Stimulated activated CD4-positive, alpha-beta T cell treated with anti-CD3 and anti-CD28 coated beads, Interleukin-12 subunit alpha, Interleukin-12 subunit beta, amount 100 ng/mL, for 48 hours (primary cell): ENCODE measurements at places on chromosomes 13 and 19.
A peak's percentile ranks its signal among the peaks of the same experiment; 100 is the strongest.

- DNase-seq = peak; percentile 86
Measured at GRCh38 chr19:29671393-29672160, 6.3 kb downstream of the PLEKHF1 start.

DNA sequence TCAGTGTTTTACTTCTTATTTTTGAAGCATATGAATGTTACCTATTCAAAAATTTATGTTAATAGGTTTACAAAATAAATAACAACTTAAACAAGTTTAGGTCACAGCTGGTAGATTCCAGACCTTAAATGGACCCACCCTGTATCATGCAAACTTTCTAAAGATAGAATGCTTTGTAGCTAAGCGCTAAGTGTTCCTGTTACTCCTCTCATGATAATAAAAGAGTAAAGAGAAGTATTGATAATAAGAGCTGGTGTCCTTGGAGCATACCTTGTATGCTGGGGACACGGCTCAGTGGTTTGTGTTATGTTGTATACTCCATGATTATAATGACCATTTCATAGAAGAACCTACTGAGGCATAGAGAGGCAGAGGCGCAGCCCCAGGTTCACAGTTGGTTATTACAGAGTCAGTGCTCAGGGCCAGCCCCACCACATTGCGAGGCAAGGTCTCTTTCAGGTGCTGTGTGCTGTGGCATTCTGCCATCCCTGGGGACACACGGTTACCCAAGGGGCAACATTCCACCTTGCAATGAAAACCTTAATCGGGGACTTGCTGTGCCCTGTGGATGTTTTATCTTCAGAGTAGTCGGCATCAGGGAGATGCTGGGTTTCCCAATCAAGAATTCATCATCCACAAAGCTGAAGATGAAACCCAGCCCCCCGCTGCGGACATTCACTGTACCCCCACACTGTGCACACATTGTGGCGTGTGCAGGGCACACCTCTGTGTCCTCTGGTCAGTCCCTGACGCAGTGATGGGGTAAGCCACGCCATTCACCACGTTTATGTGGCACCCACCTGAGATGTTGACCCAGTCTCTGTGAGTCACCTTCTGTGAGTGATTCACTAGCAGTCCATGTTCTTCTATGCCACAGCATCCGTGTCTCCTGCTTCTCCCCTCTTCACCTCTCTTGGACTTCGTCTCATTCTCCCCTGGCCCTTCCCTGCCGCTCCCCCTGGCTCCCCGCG is 186.7 kb downstream of the COL4A1 start:
- DNase-seq = no peak

- no peak for DNase-seq
Measured at GRCh38 chr13:106690779-106691178, 122.8 kb upstream of the ARGLU1 start.

DNA sequence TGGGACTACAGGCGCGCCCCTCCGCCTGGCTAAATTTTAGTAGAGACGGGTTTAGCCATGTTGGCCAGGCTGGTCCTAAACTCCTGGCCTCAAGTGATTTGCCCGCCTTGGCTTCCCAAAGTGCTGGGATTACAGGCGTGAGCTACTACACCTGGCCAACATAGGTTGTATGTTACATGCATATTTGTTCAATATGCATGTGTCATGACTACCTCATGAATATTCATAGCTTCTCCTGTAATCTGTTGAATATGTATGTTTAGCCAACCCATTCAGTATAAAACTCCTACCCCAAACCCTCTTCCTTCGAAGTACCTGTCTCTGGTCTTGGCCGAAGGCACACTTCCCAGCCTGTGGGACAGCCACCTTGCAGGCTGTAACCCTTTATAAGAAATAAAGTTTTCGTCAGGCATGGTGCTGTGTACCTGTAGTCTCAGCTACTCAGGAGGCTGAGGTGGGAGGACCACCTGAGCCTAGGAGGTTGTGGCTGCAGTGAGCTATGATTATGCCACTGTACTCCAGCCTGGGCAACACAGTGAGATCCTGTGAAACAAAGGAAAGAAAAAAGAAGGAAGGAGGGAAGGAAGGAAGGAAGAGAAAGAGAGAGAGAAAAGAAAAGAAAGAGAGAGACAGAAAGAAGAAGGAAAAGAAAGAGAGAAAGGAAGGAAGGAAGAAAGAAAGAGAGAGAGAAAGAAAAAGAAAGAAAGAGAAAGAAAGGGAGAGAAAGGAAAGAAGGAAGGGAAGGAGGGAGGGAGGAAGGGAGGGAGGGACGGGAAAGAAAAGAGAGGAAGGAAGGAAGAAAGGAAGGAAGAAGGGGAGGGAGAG is 29.3 kb downstream of the GPR42 start:
- no peak for DNase-seq

DNA sequence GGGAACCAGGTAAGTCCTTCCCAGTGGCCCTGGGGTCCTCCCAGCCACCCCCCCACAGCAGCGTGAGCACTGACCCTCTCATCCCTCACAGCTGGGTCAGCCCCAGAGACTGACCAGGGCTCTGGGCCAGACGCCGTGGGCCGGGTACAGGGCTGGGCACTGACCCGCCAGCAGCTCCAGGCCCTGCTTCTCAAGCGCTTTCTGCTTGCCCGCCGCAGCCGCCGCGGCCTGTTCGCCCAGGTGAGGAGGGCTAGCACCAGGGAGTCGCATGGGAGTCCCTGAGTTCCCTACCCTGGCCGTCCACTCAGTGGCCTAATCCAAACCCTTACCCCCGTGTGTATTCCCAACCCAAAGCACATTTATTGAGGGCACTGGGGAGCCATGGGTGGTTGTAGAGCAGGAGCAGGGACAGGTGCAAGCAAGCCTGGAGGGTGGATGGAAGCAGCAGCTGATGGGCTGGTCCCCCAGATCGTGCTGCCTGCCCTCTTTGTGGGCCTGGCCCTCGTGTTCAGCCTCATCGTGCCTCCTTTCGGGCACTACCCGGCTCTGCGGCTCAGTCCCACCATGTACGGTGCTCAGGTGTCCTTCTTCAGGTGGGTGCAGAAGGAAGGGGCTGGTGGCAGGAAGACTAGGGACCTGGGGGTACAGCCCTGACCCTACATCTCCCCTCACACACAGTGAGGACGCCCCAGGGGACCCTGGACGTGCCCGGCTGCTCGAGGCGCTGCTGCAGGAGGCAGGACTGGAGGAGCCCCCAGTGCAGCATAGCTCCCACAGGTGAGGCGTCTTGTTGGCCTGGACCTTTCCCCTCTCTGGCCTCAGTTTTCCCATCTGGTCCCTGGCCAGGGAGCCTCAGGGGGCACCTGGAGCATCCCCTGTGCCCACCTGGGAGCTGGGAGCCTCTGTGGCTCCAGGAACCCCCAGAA is 12.6 kb upstream of the ARHGAP45 start:
- DNase-seq = no peak
